ENCODE measurements at places on chromosomes 16 and 17.

DNA sequence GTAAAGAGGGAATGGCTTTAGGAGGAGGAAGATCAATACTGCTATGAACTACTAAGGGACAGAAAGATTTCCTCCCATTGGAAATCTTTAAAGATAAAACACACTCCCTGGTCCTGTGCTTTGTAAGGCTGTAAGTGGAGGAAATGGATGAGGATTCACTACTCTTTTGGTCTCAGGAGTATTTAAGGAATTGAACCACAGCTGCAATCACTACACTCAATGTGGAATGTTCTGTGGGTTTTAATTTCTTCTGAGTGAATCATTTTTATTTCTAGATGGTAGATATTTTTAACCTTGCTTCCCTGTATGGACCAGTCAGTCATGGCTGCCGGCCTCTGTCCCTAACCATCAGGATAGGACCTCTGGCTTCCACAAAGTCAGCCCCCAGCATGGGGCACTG, 65.6 kb downstream of the SDR42E1 start:
- no peak for DNase-seq

DNA sequence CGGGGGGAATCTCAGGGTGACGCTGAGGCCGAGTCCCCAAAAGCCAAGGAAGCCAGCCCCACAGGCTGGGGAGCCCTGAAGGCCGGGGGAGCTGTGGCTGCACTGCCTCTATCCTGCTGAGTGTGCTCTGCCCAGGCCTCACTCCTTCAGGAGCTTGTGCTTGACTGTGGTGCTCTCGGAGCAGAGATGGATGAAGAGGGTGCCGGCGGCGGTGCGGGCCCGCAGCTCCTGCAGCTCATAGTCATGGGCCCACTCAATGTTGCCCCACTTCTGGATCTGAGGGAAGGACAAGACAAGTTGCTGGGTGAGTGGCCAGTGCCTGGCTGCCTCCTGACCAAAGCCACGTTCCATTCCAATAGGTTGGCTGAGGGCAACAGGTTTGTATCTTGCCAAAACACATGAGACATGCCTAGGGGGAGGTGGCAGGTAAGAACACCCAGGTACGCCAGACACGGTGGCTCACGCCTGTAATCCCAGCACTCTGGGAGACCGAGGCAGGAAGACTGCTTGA, 20.5 kb downstream of the ATPAF2 start:
- DNase-seq, result no peak

DNA sequence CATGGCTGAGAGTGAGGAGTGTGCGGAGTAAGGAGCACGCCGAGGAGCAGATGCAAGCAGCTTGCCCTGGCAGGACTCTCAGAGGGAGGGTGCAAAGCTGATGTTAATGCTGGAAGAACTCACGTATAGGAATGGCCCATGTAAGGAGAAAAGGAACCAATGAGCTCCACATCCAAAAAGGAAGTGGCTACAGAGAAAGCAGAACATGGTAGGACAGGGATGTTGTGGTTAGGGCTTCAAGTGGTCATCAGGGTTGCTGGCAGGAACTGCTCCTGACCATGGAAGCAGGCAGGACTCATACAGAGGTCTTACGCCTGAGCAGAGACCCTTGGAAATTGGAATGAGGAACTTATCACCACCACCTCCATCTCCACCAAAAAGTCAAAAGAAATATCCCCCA, 5.2 kb downstream of the MYO1D start:
- DNase-seq, result no peak

DNA sequence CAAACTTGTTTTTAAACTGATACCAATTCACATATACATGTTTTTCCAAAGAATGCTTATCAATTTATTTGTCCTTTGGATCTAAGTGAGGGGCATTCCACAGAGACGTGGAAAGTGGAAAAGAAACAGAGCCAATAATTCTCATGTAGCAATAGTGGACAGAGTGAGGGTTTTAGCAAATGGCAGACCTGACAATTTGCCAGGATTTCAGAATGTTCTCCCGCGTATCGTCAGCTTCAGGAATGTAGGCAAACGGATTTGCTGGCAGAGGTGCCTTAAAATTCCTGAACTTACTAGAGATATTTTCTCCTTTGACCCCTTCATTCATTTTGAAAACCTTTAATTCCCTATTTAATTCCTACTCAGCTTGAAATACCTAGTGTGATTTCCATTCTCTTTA, 193.4 kb upstream of the CPHXL start:
- DNase-seq, result no peak

DNA sequence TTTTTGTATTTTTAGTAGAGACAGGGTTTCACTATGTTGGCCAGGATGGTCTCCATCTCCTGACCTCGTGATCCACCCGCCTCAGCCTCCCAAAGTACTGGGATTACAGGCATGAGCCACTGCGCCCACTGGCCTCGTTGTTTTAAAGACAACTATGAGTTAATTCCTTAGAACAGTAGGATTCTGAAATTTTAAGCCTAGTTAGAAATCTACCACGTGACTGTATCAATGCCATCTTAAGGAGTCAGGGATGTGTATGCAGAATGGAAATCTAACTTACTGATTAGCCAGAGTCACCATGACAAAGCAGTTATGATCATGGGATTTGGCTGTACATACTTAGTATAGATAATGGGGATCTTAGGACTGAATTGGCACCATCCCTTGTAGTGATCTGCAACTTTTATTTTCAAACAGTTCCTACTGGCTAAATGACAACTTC, 2.8 kb downstream of the CEP20 start:
- DNase-seq, result no peak

GRCh38 chr17:43874293-43874692, 27.3 kb downstream of the CD300LG start:
- no peak for DNase-seq

DNA sequence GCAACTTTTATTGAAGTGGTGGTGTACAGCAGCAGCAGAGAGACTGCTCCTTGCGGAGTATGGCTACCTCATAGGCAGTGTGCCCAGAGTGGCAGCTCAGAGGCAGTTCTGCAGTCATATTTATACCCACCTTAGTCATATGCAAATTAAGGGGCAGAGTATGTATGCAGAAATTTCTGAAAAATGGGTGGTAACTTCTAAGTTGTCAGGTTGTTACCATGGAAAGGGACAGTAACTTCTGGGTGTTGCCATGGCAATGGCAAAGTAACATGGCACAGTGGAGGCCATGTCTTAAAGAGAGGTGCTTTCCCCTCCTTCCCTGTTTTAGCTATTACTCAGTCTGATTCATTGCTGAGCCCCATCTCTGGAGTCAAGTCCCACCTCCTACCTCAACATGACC, 53.4 kb downstream of the MEOX1 start:
- peak; percentile 59 for DNase-seq

DNA sequence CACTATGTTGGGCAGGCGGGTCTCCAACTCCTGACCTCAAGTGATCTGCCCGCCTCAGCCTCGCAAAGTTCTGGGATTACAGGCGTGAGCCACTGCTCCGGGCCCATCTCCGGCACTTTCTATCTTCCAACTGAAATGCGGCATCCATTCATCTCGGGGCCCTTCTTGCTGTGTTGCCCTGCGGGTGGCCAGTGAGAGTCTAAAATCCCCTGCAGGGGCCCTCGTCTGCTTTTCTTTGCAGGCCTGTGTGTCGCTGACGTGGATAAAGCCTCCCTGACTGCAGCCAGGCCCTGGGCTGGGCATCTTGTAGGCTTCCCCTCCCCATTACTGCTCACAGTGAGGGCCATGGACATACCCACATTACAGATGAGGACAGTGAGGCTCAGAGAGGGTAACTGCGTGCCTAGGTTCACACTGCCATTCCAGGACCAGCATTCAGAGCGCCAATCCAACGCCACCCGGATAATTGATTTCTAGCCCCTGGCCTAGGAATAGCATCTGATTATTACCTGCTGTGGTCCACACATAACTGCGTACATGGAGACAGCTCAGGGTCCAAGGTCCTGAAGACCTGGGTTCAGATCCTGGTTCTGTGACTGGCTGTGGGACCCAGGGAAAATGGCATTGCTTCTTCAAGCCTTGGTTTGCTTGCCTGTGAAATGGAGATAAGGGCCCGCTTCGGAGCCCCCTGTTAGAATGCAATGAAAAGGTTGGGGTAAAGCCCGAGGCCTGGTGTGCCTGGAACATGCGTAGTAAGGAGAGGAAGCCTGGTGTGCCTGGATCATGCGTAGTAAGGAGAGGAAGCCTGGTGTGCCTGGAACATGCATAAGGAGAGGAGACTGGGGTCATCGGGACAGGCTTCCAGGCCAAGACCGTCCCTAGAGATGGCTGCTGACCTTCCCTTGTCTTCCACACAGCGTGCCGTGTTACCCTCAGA, 25.0 kb downstream of the CRISPLD2 start:
- no peak for DNase-seq

GRCh38 chr16:12086822-12087221, 110.3 kb downstream of the SNX29 start:
- DNase-seq, result no peak

- DNase-seq, result no peak
Measured at GRCh38 chr16:24015923-24016322, 180.1 kb downstream of the PRKCB start.
